ENCODE measurements at places on chromosomes 2 and 18. TPM values are rescaled to one million over a fixed set of nuclear protein-coding genes. Genes with fewer than 3 reads are reported as not detected.

The ZNF385B gene
- not detected for polyA plus RNA-seq

GRCh38 chr2:6995391-6996097, 78.3 kb downstream of the RNF144A start:
- no peak for DNase-seq

GRCh38 chr18:12291161-12291560, 16.9 kb upstream of the TUBB6 start:
- no peak for DNase-seq

DNA sequence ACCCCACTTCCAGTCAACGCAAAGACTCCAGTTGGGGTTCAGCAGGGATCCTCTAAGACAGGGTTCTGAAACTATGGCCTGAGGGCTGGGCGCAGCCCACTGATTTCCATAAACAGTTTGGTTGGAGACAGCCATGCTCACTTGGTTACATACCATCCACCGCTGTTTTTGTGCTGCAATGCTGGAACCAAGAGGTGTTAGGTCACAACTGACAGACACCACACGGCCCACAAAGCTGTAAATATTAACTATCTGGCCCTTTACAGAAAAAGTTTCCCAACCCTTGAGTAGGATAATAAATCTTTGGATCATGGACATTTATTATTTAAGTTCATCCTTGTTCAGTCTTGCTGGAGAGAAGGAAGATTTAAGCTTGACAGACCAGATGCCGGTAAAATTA, 8.4 kb upstream of the CD226 start:
- DNase-seq = no peak

GRCh38 chr18:51668101-51668500, 470.6 kb upstream of the MEX3C start:
- DNase-seq = peak; percentile 7

The TRIM43 gene
- not detected for polyA plus RNA-seq

GRCh38 chr2:18976168-18976961, 382.1 kb downstream of the OSR1 start:
- DNase-seq = peak; percentile 55

GRCh38 chr18:9753846-9754245, 45.7 kb downstream of the RAB31 start:
- DNase-seq = no peak

The MTERF4 gene
- 35.1 TPM for polyA plus RNA-seq

The ADAM23 gene
- 6.6 TPM for polyA plus RNA-seq

The TBR1 gene
- polyA plus RNA-seq = not detected

DNA sequence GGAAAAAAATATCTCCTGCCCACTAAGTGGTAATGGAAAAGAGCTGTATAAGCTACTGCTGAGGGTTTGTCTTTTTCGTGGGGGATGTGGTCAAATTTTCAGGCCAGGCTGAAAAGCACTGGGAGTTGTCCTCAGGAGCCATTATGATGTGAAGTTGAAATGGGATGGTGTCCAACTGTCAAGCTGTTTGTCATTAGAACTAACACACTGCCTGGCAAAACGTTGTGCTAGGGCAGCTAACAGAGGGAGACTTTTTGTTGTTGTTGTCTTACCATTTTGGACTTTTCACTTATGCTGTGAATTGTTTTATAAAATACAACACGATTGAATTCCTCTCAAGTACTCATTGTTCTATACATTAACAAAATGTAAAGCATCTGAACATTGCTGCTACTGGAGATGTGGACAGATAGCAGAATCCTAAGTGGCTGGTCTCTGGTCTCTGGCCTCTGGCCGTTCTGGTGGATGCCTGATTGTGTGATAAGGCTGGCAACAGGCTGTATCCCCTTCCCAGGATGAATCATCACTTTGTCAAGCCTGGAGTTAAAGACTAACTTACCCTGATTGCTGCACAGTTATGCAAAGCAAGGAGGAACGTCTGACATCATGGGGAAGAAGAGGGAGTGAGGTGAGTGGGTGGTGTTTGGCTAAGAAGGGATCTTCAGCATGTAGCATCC, 2.3 kb downstream of the MYO1B start:
- peak; percentile 88 for DNase-seq

DNA sequence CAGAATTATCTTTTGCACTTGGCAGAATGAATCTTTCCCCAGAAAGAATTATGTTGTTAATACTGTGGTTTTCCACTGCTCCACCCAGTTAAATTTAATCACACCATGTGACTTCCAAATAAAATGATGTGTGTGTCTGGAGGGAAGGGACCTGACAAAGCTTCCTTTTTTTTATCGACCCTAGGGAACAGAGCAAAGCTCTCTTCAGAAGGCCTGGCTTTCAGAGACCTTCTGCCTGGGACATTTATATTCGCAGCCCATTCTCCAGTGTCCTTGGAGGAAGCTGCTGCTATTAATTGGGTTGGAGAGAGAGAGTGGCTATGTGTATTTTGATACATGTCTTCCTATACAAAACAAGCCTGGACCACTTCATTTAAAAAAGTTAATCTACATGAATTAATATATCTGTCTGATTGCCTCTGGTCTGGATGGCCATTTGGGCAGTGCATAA, 233.7 kb downstream of the PRKCE start:
- no peak for DNase-seq

The FZD7 gene
- polyA plus RNA-seq = 40.6 TPM

- no peak for DNase-seq
Observed at GRCh38 chr2:68935471-68935870, 17.2 kb downstream of the GKN2 start.

GRCh38 chr2:65458999-65459398, 26.6 kb upstream of the SPRED2 start:
- DNase-seq = no peak

DNA sequence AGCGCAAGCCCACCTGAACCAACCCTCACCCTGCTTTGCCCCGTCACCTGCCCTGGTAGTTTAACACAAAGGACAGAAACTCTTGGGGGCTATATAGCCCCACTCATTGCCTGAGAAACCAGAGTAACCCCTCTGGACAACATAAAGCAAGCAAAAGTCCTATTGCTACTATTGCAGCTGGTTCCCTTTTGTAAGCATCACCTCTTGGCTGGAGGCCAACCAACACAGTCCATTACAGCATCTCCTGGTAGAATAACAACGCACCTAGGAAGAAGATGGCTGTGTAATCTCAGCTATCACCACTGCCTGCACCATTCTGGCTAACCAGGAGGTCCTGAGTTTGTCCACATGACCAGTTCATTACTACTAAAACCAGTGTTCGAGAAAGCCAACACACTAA, 36.4 kb downstream of the FLACC1 start:
- no peak for DNase-seq

GRCh38 chr2:10951558-10952414, 40.1 kb downstream of the KCNF1 start:
- DNase-seq = no peak

DNA sequence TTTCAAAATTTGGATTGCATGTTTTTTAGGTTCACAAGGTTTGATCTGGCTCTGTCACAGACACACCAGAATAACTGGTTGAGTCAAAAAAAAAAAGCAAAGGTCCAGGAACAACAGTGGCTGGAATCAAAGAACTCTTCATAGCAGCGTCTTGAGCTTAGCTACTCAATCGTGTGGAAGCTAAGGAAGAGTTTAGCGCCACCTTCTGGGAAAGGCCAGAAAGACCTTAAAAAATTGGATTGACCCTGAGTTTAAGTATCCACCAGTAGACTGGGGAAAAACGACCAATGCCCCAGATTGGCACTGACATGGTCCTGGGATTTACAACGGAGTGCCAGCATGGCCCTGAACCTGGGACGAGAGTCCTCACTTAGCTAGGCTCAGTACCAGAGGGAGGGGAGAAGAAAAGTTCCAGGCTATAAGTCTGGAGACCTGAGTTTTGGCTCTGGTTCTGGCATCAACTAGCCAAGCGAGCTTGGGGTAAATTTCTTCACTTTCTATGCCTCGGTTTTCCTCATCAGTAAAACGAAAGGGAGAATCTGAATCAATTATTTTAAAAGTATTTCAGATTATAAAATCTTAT, 71.1 kb upstream of the TFCP2L1 start:
- no peak for DNase-seq

DNA sequence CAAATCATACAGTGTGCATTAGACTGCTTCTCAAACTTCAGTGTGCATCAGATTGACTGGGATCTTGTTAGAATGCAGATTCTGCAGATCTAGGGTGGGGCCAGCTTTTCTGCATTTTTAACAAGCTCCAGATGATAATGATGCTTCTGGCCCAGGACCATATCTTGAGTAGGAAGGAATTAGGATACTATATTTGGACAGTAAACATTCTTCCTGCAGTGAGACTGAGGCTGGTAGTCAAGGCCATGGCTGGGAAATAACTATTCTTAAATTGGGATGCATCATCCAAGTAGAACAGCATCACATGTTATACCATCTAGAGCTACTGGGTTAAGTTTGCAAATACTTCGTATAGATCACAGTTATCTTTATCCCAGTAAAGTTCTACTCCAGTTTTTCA, 28.4 kb upstream of the ARMC9 start:
- DNase-seq = no peak

DNA sequence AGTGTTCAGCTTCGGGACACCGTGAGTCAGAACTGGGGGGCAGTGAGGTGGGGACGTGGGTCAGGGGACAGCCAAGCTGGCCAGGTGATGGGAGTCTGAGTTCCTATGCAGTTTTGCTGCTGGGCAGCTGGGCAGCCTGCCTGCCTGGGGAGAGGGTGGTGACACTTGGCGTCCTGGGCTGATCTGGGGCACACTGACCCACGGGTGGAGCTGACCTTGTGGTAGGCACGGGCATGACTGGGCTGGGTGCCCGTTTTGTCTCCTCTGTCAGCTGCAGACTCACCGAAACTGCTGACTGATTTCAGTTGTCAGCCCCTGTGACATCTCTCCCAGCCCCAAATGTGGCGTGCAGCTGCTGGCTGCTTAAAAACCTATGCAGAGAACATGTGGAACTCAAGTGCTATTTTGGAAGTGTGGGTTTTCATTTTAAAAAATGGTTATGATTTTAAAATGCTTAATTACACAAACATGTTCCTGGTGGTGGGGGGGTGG, 32.6 kb upstream of the E2F6 start:
- DNase-seq = no peak

DNA sequence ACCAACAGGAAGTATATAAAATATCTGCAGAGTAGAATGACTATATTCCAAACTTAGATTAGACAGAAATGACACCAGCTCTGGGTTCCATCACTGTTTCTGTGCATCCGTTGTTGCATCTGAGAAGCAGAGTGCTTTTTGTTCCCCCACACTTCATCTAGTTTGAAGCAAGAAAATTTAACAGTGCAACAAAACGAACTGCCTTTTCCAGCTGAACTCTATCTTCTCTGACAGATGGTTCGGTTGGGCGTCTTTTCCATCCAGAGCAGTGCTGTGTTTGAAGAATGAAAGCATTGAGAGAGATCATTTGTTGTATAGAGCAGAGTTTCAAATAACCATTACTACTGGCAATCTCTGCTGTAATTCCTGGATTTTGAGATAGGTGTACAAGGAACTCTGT, 757.5 kb downstream of the DPP10 start:
- no peak for DNase-seq

The GALR1 gene
- not detected for polyA plus RNA-seq

The HOXD13 gene
- not detected for polyA plus RNA-seq

The LYPD6B gene
- 0.21 TPM for polyA plus RNA-seq

The PLB1 gene
- 1.6 TPM for polyA plus RNA-seq

DNA sequence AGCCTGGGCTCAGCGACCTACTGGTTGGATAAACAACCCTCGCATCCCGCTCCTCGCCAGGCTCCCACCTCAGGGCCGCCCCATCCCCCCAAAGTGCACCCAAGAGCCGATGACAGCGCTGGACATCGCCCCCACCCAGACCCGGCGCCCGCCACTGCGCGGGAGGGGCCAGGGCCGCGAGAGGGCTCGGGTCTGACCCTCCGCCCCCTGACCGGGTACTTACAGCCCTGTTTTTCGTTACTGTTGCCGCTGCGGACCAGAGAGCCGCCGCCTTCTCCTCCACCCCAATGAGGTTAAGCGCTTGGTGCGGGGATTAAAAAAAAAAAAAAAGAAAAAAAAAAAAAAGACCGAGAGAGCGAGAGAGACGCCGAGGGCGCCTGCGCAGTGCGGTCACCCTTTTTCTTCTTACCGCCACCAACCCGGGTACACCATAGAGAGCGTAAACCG, at the start of gene CLASP1:
TSS of gene CLASP1 (minus strand) at position 314 of the 447 bp plus-strand sequence. CDS start 43,567 bp downstream, outside the sequence.
- DNase-seq = no peak

The ASB18 gene
- not detected for polyA plus RNA-seq

Measured in AG04450 (cell line).